ENCODE measurements at places on chromosomes 2 and 18. TPM values are rescaled to one million over a fixed set of nuclear protein-coding genes. Genes with fewer than 3 reads are reported as not detected.

DNA sequence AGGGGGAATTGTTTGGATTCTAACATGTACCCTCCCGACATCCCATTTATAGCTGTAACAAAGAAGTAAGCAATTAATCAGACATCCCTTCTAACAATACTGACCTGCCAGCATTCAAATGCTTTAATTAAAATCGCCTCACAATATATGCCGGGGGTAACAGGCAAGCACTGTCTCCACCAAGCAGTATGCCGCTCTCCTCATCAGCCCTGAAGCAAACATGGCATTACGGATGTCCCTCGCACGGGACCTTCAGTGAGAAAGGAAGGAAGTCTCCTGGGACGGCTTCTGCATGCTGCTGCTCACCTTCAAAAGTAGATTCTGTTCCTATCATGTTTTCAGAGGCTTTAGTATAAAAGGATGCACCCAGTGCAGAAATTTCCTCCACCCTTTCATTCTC lies 292.7 kb upstream of the POU3F3 start:
- no peak for DNase-seq

GRCh38 chr18:7585276-7585670 lies 18.2 kb downstream of the PTPRM start:
- no peak for DNase-seq

- no peak for DNase-seq
Measured at GRCh38 chr2:233761040-233761769, 1.1 kb downstream of the UGT1A1 start.

DNA sequence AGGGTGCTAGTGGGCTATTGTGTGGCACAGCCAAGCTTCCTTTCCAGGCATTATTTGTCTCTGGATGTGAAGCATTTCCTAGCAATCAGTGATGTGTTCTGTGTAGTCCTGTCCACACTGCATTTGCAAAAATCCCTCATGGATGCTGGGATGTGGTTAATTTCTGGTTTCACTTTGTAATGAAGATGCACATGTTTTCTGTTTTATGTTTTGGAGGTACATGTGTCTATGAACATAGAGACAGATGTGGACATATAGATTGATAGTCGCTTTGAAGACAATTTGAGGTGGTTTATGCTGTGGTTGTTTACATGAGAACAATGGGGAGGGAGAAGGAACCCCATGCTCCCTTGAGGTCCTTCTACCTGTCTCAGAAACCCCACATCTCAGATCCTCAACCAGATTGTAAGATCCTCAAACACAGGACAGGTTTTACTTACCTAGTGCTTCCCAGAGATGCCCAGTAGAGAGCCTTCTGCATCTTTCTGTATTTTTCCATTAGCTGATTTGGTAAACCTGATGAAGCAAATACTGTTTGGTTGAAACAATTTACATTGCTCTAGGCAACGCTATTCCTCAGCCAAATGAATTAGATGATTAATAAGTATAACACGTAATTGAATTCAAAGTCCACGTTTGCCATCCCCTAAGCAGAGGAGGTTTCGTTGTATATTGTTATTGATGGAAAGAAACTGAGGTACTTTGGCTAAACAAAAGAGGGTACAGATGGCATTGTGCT lies 204.4 kb downstream of the SPP2 start:
- no peak for DNase-seq

DNA sequence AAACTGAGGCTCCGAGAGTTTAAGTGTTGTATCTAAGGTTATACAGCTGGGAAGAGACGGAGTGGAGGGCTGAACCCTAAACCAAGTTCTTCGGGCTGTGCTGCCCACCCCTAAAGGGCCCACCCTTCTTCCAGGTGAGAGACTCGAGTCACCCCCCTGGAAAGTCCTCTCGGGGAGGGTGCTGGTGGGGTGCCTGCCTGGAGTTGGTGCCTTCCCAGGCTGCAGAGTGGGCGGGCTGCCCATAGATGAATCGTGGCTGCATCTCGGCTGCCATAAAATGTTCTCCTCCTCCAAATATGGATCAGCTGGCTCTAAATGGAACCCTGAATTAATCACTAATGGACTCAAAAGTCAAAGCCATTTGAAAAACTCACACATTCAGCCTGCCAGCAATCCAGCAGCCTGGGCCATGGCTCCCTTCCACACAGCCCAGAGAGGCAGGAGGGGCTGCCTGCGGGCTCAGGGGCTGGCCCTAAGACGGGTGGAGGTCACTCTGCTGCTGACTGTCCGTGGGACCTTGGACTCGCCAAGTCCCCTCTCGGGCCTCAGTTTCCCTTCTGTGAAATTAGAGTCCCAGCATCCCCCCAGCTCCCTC lies 7.7 kb downstream of the CIB4 start:
- no peak for DNase-seq

- no peak for DNase-seq
Measured at GRCh38 chr2:48459921-48460320, 70.0 kb upstream of the STON1 start.

GRCh38 chr2:289362-290089 lies 1.6 kb upstream of the ALKAL2 start:
- DNase-seq, result no peak

Gene HAAO
- polyA plus RNA-seq, result 10.5 TPM

Gene CYP26B1
- not detected for polyA plus RNA-seq

Gene ALK
- not detected for polyA plus RNA-seq
